ENCODE measurements at places on chromosomes 4 and X. TPM values are rescaled to one million over a fixed set of nuclear protein-coding genes. Genes with fewer than 3 reads are reported as not detected.
A peak's percentile ranks its signal among the peaks of the same experiment; 100 is the strongest.

DNA sequence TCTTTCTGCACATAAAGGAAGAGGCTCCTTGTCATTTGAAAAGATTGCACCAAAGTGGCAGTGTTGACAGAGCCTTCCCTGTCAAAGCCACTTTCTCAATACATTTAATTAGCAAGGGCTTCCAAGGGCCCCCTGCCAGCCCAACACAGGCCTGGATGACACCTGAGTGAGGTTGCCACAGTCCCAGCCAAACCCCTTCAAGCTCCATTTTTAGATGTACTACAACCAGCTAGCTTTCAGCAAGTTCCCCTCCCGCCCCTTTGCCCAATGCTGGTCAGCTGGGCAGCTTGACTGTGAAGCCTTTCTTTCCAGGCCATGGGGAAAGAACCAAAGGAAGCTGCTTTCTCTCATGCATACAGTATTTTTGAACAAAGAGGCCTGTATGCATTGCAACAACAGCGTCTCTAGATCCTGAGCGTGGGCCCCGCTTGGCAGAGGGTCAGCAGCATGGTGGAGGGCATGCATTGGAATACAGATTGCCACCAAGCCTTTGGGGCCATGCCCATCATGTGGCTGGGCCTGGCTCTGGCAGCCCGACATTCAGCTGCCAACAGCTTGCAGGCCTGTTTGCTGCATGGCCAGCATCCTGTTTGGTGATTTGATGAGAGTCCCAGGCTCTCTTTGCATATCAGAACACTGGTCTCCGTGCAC lies 261.1 kb upstream of the GATB start:
- DNase-seq = no peak

DNA sequence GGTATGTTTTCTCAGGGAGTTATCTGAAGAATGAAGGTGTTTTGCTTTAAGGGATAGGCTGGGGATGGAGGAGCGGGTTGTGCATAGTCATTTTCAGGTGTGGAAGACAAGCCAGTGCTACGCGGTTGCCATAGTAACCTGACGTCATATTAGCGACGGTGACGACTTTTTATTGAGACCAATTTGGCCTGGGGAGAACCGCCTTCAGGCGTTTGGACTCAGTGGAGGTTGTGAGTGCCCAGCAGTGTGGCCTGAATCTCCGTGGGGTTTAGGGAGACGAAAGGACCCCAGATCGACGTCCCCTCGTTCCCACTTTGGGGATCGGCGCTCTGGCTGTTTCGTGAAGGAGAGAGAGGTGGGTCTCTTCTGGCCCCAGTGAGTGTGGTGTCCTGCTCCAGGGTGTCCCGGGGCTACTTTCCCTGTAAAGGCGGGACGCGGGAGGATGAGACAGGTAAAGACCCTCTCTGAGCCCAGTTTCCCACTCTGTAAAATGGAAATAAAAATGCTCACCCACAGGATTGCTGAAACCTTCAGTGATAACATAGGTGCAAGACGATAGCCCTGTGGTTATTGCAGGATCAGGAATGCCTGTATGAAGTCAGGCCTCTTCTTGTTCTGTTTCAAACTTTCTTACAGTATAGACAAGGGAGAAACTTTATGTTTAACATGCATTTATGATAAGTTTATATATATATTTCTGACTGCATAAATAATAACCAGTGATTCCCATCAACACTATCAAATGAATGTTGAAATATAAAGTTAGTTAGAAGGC lies 48.6 kb downstream of the GPRASP3 start:
- peak; percentile 90 for DNase-seq

Gene MCUB
- 206 TPM for polyA plus RNA-seq

DNA sequence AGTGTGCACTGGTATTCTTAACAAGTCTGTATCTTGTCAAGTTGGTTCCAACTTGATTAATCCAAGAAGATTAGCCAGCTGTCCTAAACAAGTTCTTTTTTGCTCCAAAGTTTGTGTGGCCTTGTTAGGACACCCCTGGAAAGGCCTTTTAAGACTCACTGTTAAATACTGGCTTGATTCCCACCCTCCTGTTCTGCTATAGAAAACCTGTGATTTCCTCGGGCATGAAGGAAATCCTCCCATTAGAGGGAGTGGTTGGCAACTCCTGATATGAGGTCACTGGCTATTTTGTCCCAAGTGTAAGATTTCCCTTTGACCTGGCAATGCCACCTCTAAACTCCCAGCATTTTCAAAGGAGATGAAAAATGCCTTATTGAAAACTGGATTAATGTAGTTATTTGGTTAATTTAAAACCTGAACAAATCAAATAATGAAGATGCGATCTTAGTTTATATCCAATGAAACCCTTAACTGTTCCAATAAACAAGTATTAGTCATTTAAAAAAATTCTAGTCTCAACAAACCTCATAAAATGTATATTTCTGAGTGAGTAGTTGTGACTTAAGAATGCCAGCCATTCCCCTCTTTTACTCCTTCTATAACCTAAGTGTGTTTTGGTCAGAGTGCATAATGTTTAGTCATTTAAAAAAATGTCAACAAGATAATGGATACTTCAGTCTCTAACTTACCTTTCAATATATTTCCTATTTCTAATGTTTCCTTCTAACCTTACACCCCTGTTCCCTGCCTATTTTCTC lies 94.4 kb downstream of the NPNT start:
- DNase-seq = no peak
